Activated CD8-positive, alpha-beta memory T cell treated with anti-CD3 and anti-CD28 coated beads, Interleukin-2, amount 50 U/mL, for 4 hours (primary cell): ENCODE measurements at places on chromosomes 16 and 17.
A peak's percentile ranks its signal among the peaks of the same experiment; 100 is the strongest.

- DNase-seq: no peak
Observed at GRCh38 chr16:53094013-53094630, 39.3 kb downstream of the CHD9 start.

DNA sequence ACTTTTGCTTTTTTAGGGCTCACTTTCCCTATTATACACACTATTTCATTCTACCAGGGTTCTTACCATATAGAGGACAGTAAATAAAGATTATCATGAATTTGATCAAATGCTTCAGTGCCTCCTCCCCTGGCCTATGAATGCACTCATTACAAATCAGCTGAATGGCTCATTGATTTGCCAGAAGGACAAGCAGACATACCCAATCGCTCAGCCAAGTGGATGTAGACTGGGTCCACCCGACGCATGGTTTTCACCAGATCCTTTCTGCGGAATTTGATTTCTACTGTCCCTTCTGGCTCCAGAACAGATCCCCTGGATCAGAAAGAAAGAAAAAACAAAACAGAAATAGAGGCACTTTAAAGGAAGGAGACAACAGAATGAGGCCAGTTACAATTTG lies 162.6 kb downstream of the AATF start:
- DNase-seq: no peak

DNA sequence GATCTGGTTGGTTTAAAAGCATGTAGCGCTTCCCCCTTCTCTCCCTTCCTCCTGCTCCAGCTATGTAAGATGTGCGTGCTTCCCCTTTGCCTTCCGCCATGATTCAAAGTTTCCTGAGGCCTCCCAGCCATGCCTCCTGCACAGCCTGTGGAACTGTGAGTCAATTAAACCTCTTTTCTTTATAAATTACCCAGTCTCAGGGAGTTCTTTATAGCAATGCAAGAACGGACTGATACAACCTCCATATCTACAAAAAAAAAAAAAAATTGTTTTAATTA lies 16.6 kb upstream of the PDXDC1 start:
- DNase-seq: no peak

- no peak for DNase-seq
Observed at GRCh38 chr16:73405851-73406250, 357.9 kb upstream of the ZFHX3 start.

DNA sequence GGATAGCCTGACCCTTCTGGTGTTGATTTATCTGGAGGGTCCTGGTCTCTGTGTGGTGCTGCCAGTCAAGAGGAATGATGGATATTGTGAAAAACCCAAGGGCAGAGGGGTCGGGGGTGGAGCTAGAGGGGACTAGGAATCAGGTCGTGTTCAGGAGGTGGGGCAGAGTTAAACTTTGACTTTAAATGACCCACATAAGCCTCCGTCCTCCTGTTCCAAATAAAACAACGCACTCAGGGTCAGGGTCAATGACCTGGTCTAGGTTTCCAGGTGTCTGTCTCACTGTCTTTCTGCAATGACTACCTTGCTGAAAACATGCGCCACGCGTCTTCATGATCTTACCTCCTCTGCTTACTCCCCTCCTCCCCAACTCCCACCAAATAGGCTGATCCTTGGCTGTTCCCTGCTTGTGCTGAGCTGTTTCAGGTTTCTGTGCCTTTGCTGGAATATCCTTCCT lies 14.7 kb downstream of the AOC3 start:
- no peak for DNase-seq

GRCh38 chr17:27445971-27446370 lies 10.3 kb upstream of the KSR1 start:
- DNase-seq: no peak

DNA sequence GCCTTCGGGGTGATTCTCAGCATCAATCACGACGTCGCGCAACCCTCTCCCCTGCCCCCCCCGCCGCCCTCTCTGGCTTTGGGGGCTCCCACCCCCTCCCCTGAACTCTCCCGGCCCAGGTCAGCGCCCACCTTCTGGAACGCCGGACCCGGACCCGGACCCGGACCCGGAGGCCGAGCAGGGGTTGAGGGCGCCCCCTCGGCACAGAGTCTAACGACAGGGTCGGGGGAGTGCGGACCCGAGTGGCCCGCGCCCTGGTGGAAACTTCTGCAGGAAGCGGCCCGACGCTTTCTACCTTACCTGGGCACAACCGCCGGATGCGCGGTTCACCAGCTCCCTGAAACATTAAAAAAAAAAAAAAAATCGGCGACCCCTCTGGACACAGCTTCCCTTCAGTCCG lies 16.2 kb downstream of the SALL1 start:
- DNase-seq: no peak

GRCh38 chr16:88534638-88535190 lies 35.5 kb upstream of the ZC3H18 start:
- DNase-seq: no peak

DNA sequence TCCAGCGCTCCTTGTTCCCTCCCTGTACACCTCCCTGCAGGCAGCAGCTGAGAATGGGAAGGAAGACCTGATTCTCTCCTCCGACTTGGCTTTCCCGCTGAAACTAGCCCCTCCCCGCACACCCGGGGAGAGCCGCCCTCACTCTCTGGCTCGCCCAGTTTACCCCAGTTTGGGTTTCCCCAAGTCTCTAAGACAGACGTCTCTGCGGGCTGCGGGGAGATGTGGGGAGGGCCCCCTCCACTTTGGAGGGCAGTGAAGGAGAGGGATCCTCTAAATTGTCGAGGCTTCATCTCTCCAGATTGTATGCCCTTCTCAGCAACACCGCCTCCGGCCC lies 797 bp downstream of the GRB7 start:
- DNase-seq: peak; percentile 43

DNA sequence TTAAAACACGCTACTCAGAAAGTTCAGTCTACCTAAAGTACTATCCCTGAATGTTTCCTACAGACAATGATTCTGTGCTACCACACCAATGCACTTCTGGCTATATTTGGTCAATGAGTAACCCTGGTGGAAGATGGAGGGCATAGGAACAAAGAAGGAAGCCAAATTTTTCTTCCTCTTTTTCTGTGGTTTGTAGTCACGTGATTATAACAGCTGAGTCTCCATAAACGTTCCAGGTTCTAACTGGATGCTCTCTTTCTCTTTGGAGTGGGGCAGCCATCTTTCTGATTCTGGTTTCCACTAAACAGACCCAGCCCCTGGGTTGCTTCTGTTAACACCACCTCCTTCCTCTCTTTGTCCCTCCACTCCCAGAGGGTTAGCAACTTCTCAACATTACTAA lies 274.9 kb downstream of the CDH11 start:
- DNase-seq: no peak

- peak; percentile 79 for DNase-seq
Observed at GRCh38 chr17:61410141-61411010, 10.7 kb downstream of the TBX2 start.

- no peak for DNase-seq
Observed at GRCh38 chr16:68884401-68884800, 41.1 kb downstream of the TANGO6 start.

GRCh38 chr17:804541-805435 lies 22.6 kb downstream of the MRM3 start:
- DNase-seq: no peak

DNA sequence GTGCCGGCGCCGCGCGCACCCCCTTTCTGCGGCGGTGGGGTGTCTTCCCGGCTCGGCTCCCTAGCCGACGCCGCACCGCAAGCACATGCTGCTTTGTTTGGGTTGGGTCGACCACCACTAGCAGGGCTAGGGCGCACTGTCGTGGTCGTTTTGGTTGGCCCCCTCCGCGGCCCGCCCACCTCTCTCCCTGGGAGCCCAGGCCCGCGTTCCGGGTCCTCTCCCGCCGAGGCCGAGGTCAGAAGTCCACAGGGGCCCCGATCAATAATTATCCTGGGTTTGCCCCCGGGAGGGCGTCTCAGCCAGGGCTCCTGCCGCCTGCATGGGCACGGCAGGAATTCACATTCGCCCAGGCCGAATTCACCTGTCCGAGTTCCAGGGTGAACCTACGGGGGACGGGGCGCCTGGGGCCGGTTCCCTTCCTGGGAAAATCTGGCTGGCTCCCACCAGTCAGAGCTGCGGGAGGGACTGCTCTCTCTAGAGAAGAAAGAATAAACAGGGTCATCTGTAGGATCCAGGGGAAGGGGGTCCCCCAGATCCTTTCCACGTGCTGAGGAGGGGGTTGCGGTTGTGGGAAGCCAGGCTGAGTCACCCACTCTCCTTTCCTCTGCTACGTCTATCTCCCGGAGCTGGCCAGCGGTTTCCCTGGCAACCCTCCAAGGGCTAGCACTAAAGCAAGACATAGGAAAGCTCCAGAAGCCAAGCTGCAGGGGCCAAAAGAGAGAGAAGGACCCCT lies 584 bp upstream of the STAT5B start:
- DNase-seq: no peak

GRCh38 chr17:75914643-75915267 lies 10.1 kb upstream of the MRPL38 start:
- no peak for DNase-seq

DNA sequence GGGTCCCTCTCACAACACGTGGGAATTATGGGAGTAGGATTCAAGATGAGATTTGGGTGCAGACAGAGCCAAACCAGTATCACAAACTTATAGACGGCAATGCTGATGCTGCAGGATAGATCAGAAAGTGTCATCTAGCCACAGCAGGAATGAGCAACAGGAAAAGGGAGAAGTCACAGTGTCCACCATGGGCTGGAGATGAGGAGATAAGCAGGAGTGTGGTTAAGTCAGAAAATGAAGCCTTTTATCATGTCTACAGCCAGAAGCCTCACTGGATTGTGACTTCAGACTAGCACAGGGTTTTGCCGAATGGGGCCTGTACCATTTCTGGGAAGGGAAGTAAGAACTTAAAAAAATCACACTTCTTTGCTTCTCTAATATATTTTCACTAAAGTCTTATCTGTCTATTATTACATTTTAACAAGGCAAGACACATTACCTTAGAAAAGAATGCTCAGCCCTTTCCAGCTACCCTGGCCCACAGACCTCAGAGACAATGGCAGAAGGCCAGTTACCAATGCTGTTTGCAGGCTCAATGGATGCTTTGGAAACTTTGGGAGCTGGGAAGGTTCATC lies 490.2 kb upstream of the SALL1 start:
- DNase-seq: no peak

GRCh38 chr16:24308200-24308599 lies 52.1 kb downstream of the CACNG3 start:
- no peak for DNase-seq

DNA sequence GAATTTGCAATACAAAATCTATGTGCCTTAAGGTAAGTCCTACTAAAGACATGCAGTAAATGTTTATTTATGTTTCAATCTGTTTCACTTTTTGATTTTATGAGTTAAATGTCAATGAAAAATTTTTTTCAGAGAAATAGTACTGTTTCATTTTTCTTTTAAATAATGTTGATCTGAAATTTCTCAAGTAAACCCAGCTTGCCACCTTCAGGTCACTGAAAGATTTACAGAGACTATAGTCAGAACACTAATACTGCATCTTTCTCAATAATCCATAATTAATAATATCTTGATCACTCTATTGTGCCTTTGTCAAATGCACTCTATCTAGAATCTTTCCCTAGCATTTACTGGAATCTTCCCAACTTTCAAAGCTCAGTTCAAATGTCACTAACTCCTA lies 6.5 kb upstream of the DHX40 start:
- DNase-seq: no peak

- no peak for DNase-seq
Observed at GRCh38 chr17:36705283-36705795, 104.0 kb downstream of the MRM1 start.

DNA sequence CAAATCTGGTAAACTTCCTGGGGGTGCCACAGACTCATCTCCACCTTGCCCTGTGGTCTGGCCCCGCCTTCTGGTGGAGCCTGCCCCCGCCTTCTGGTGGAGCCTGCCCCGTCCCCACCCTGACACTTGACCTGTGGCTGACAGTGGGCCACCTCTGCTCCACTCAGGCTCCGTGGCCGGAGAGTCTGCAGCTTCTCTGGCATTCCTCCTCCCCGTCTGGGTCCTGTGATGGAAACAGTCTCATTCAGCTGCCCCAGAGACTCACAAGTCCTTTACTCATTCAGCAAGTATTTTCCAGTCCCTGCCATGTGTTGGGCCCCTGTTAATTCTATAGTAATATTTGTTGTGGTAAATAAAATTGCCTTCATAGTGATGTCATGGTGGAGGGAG lies 21.0 kb upstream of the G6PC1 start:
- DNase-seq: no peak

DNA sequence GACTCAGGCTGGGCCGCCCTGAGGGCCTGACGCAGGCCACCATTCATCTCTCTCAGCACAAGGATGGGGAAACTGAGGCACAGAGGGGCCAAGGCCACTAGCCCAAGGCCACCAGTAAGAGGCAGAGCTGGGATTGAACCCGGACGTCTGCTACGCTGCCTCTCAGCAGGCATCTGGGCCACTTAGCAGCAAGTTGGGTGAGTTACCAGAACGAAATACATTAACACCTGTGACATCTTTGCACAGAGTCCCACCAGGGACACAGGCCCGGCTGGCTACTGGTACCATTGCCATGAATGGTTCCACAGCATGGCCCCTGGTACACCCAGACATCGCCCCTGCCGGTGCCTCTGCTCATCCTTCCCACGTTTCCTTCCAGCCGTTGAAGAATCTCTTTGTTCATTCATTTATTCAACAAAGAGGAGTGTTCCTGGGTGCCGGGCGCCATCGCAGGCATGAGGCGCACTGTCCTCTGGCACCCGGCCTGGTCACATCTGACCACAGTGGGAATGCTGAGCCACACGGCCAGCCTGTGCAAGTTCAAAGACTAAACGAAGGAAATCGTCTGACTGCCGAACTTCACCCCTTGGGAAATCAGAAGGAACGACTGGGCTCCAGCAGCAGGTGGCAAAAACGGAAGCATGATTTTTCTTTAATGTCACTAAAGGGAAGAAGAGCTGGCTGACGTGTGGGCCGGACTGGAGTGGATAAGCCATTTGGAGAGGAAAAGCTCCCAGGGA lies 7.4 kb upstream of the ZNF469 start:
- DNase-seq: no peak

- no peak for DNase-seq
Observed at GRCh38 chr16:57262841-57263540, 17.9 kb downstream of the ARL2BP start.

GRCh38 chr17:44774271-44775135 lies 15.7 kb downstream of the ADAM11 start:
- peak; percentile 91 for DNase-seq

GRCh38 chr16:88264641-88265285 lies 118.0 kb upstream of the ZNF469 start:
- peak; percentile 54 for DNase-seq
